ENCODE measurements at places on chromosomes 2 and 18.
A peak's percentile ranks its signal among the peaks of the same experiment; 100 is the strongest.

DNA sequence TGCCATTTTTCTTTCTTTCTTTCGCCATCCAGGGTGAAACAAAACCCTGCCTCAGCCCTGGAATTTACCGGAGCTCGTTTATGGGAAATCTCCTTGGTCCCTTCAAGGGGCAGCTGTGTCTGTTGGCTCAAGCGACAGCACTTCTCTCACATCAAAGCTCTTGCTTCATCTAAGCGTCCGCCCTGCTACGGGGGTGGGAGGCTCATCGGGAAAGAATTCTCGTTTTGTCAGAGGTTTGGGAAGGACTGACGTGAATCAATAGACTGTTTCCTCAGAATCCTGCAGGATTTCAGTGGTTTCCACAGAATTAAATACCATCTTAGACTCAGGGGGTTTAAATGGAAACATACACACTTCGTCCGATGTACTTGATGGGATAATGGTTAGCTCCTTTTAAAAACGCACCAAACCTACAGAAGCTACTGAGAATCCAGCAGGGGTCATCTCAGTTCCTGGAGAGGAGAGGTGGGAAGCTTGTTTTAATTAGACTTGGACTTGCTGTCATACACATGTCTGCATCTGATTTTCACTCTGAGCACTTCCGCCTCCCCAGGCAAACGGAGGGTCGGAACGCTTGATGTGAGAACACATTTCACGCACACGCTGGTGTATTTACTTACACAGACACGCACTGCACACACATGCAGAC lies 91.6 kb downstream of the ASB1 start:
- DNase-seq: no peak

GRCh38 chr2:194742706-194743105 lies 914.3 kb upstream of the SLC39A10 start:
- DNase-seq: no peak

- DNase-seq: no peak
These were observed 1281.9 kb upstream of the PIK3C3 start for GRCh38 chr18:40673150-40673549.

DNA sequence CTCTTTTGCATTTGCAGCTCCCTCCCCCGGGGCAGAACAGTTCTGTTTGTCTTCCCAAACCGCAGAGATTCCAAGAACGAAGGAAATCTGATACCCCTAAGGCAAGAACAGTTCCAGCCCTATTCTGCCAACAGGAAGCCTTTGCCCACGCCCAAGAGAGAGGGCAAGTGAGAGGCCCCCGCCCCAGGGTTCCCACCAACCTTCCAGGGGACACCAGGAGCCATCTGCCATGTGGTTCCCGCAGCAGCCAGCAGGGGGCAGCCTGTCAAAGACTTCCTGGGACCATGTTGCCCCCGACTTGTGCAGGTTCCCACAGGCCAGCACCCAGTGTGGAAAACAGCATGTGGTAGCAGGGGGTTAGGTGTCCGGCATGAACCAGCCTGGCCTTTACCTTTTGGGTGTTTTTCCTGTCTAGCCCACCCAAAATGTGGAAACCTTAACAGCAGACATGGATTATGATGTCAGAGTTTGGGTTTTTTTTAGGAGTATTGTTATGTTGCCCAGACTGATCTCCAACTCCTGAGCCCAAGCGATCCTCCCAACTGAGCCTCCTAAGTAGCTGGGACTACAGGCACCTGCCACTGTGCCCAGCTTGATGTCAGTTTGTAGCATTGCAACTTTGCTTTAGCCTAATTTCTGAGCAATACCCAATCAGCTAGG lies 21.7 kb upstream of the EFHD1 start:
- DNase-seq: peak; percentile 7

- peak; percentile 43 for DNase-seq
These were observed 568.3 kb downstream of the LRRTM4 start for GRCh38 chr2:76953733-76954347.

DNA sequence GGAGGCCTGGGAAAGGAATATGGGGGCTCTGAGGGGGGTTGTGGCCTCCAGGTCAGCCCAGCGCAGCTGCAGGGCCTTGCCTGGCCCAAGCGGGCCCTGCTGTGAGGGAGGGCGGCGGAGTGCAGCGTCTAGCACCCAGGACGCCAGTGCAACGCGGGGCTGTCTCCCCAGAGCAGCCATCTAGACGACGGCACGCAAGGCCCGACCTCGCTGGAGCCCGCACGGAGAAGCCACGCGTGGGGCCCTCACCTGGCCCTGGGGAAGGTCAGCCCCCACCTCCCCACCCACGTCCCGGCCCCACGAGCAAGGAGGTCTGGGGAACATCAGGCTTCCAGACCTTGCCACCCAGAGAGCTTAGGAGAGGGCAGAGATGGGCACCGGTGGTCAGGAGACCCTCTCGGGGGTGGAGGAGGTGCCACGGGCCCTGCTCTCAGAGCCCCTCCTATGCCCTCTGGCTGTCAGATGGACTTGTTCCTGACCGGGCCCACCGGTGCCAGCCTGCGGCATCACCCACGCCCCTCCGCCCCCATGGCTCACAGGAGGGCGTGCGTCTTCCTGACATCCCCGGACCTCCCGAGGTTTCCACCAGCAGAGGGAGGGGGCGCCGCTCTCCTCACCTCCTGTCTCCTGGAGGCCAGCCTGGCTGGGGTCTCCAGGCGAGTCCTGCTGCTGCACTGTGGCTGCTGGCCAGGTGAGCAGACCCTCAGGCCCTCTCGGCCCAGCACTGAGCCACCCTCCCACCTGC lies 17.0 kb downstream of the GPR35 start:
- no peak for DNase-seq

- no peak for DNase-seq
These were observed 4.3 kb downstream of the LRP2 start for GRCh38 chr2:169358016-169358415.

GRCh38 chr18:24770311-24771024 lies 310.0 kb downstream of the HRH4 start:
- DNase-seq: no peak

- DNase-seq: no peak
These were observed 38.2 kb downstream of the ANKMY1 start for GRCh38 chr2:240519396-240520129.

All from MV-4-11 (cell line).